WTC11 (cell line): ENCODE measurements at places on chromosomes 7 and 10.

- no peak for DNase-seq
Observed at GRCh38 chr10:86263907-86264306, 102.7 kb downstream of the GRID1 start.

DNA sequence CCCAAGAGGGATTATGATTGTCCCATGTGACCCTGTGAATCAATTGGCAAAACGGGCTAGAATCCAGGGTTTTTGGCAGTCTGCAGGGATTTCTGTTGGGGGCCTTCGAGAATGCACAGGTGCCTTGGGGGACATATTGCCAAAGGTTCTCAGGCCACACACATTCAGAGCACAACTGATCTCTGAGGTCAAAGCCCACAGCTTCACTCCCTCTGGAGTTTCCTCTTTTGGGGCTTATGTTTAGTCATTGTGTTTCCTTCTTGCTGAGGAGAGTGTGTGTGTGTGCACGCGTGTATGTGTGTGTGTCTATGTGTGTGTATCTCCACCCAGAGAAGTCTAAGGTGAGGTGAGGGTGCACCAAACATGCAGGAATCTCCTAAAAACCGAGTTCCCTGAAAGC is 8.8 kb downstream of the PPIF start:
- DNase-seq: no peak

- no peak for DNase-seq
Observed at GRCh38 chr10:121015916-121016315, 164.8 kb downstream of the WDR11 start.

DNA sequence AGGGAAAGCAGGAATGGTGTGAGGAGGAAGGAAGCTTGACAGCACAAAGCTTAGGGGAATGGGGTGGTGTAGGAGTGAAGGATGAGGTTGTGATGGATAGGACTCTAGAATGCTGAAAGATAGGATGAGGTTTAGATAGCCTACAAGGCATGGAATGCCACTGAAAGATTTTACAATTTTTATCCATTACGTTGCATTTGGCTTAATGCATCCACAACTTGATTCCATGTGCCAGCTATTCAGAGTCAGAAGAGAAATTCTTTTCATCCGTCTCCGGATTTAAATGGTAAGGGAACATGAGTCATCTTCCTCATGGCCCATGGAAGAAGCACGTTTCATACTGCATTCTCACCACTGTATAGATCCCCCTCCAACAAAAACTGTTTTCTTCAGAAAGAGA is 212.4 kb upstream of the BMPER start:
- no peak for DNase-seq

- DNase-seq: no peak
Observed at GRCh38 chr7:81430150-81430549, 339.7 kb downstream of the HGF start.

- no peak for DNase-seq
Observed at GRCh38 chr7:153389261-153389660, 629.7 kb downstream of the ACTR3B start.

DNA sequence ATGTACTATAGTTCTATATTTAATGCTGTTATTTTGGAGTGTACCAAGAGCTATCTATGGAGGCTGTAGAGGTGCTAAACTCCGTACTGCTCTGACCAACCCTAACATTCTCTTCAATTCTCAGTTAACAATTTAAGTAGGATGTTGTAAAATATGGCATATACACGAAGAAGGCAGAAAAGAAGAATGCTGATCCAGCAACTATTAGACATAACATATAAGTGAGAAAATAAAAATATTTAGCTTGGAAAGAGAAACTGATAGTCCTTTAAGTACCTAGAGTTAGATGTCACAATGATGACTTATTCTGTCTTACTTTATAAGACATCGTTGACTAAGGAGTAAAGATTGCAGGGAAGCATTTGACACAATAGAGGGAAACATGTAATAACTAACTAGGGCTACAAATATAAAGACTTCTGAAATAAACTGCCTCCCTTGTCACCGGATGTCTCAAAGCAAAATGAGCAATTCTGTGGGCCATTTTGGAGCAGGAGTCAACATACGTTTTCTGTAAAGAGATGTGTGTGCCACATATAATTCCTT is 159.5 kb downstream of the CPEB3 start:
- DNase-seq: no peak

DNA sequence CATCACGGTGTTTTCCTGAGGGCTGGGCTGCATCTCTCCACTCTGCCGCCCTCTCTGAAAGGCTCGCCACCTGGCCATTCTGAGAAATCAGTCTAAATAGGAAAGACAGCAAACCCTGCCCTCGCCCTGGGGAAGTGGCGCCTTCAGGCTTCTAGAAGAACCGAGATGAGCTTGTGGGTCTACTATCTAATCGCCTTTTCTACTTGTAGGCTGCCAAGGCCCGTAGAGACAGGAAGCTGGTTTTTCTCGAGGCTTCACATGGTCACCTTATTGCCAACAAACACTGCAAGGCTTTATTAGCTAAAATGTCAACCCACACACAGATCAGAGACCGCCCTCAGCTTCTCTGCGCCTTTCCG is 21.4 kb downstream of the LAT2 start:
- no peak for DNase-seq

- no peak for DNase-seq
Observed at GRCh38 chr7:142085428-142085827, 26.1 kb upstream of the MGAM2 start.

- DNase-seq: no peak
Observed at GRCh38 chr10:122931088-122931906, 20.9 kb downstream of the FAM24A start.

DNA sequence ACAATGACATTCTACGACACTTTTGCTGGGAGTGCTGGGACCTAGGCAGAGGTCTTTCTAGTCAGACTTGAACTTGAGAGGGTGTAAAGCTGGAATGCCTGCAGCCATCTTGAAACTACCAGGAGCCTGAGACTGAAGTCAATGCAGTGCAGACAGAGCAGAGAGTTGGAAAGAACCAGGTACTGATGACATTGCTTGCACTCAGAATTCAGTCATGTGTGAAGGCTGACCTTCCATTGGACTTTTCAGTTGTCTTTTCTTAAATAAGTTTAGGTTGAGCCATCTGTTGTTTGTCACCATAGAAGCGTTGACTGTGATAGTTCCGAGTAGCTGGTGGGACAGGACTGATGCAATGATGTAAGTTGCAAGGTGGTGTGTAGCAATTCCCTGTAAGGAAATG is 3.1 kb upstream of the PLPP4 start:
- no peak for DNase-seq

DNA sequence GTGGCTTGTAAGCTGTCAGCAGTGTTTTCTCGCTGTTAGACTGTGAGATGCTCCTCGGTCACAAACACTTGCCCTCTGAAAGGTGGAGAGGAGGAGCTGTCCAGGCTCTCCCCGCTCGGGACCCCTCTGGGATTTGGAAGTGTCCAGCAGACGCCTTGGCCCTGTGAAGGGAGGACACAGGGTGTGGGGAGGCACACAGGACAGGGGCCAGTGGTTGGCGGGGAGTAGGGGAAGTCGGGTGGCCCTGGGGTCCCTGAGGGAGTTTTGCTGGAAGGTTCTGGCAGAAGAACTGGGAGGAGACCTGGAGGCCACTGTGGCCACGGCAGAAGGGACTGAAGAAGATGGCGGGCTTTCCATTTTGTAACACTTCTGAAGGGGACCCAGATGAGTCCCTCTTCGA is 47.2 kb upstream of the DPYSL4 start:
- DNase-seq: peak; percentile 8

- DNase-seq: no peak
Observed at GRCh38 chr10:22850541-22850940, 77.3 kb upstream of the ARMC3 start.

- DNase-seq: peak; percentile 65
Observed at GRCh38 chr10:119608316-119609155, 11.8 kb upstream of the TIAL1 start.

- DNase-seq: no peak
Observed at GRCh38 chr7:152931633-152932032, 172.1 kb downstream of the ACTR3B start.

- DNase-seq: no peak
Observed at GRCh38 chr7:29196971-29197595, 2.5 kb downstream of the CHN2 start.

DNA sequence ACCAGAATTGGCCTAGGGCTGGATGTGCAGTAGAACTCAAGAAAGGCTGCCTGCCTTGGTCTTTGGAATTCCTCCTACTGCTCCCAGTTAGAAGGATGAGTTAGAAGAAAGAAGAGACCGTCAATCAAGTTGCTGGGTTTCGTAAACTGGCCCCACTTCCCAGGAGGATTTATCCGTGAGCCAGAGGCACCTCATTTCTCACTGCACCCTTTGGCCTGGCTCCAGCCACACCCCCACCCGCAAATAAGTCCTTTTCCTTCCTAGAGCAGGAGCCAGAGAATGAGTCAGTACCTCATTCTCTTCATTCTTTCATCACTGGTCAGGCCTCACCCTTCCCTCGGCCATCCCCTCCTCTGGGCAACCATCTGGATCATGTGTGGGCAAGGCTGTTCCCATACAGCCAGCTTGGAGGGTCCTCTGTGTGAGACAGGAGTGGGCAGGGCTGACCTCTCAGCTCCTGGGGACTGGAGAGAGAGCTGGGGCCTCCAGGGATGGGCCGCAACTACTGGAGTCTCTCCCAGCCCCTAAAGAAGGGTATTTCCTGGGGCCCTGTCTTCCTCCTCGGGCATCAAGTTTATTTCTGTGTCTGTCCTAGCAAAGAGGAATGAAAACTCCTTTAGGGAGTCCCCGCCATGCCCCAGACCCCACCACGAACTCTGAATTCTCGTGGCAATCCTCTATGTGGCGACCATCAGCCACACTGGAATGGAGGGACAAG is 87.2 kb upstream of the DUSP5 start:
- DNase-seq: no peak

DNA sequence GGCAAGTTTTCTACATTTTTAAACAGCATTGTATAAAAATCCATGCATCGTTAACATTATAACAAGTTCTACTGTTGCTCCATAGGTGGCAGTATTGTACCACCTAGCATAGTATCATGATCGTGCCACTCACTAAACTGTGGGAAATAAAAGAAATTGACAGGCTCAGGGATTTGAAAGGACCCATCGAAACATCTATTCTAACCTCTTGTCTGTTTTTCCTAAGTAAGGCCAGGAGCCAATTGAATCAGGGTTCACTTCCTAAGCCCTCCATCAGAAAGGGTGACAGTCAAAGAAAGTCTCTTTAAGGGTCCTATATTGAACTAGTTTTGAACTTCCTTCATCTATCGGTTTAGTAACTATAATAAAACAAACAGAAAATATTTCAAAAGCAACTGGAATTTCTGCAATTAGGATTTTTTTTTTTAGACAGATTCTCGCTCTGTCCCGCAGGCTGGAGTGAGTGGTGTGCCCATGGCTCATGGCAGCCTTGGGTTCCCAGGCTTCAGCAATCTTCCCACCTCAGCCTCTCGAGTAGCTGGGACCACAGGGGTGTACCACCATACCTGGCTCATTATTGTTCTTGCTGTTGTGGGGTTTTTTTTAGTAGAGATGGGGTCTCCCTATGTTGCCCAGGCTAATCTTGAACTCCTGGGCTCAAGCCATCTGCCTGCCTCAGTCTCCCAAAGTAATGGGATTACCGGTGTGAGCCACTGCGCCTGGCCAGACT is 9.4 kb downstream of the HACD1 start:
- no peak for DNase-seq

DNA sequence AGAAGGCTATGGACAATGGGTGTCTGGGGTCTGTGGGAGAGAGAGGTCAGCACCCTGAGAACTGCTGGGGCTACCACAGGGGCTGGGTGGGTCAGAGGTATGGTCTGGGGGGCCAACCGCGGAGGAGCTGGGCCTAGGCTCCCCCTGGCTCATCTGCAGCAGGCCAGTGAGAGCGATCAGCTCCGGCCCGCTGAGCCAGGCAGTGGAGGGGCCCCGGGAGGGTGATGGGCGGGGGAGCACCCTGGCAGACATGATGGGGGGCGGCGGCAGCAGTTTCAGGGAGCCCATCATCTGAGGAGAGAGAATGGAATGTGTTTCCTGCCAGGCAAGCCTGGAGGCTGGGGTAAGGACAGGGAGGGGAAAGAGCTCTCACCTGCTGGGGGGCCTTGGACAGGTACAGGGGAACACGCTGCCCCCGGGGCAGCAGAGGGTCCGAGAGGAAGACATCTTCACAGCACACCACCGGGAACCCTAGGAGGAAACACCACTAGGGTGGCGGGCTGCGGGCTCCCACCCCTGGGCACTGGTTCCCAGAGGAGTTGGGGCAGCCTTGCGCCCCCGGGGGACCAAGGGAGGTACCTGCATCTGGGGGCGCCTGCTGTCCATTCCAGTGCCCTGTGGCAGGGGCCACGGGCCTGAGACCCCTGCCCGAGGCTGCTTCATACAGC is 1.3 kb downstream of the SAP25 start:
- DNase-seq: no peak

DNA sequence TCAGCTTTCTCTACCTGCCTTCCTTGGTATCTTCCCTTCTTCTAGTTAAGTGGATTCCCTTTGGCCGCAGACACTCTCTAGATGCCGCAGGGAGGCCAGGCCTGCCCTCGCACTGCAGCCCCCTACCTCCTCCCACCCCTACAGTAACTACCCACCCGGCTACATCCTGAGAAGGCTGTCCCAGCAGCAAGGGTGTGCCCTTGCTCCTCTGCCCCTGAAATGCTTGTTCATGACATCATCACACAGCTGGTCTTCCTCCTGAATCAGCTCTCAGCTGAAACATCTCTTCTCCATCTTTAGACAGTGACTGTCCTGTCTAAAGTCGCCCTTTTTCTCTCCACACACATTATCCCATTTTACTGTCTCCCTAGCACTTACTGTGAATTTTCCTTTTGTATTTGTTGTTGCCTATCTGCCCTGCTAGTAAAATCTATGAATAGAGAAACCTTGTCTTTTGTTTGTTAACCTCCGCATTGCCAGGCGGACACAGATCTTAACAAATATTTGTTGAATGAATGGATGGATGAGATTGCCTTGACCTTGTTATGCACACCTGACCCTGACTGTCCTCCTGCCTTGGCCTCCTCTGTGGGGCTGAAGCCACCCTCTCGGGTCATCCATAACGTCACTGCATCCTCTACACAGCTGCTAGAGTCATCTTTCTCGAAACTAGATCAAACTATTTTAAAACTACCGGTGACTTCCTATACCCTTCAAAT is 108.9 kb upstream of the GATA3 start:
- DNase-seq: no peak

DNA sequence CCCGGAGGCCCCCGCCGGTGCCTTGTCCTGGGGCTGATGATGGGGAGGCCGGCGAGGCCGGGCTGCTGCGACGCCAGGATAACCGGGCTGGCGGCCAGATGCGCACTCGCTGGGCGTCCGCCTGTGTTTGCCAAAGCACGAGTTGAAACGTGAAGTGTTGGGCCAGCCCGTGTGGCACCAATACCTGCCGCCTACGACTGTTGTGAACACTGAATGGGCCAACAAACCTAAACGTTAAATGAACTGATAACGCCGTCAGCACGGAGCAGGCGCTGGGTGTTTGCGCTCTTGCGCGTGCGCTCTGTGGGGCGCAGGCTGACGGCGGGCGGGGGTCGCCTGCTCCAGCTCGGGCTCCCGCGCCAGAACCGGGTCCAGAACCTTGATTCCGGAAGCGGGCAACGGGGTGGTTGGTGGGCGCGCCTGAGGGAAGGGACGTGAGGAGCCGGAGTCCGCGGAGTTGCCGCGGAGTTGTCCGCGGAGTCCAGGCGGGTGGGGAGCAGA is 658 bp downstream of the CYP2E1 start:
- DNase-seq: no peak
